ENCODE measurements at places on chromosomes 6 and 20.

DNA sequence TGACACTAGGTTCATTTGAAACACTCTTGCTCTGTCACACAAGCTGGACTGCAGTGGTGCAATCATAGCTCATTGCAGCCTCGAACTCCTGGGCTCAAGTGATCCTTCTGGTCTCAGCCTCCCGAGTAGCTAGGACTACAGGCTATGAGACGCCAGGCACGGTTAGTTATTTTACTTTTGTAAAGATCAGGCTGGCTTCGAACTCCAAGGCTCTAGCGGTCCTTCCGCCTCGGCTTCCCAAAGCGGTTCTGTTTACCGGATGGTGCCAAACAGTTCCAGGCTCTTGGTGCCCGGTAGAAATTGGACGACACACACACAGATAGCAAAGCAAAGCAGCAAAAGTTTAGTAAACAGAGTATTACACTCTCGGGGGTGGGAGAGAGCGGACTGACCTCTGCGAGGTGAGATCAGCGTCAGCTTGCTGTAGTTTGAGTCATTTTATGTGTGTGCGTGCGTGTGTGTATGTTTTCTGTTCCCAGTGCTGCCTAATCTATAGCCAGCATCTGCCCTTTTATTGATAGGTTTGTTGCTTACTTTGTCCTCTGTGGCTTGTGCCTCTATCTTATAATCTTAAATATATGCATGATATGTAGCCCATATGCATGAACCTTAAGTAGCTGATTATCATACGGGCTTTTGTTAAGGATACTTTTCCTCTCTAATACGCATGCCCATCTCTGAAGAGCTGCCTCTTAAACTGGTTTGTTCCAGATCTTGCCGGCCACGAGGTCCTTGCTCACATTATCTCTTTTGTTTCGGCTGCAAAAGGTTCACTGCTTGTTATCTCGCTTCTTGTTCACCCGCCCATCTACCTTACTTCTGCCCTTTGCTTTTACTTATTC lies 75.2 kb downstream of the OR2B2 start:
- no peaks in the 10 kb centered on the region for H3K36me3 ChIP-seq
- H3K27ac ChIP-seq = no peak overlapping the region
- H3K4me1 ChIP-seq = peaks cover 26% of the 10 kb centered on the region
- no peak overlapping the region for H3K4me3 ChIP-seq
- DNase-seq = peak; percentile 72

DNA sequence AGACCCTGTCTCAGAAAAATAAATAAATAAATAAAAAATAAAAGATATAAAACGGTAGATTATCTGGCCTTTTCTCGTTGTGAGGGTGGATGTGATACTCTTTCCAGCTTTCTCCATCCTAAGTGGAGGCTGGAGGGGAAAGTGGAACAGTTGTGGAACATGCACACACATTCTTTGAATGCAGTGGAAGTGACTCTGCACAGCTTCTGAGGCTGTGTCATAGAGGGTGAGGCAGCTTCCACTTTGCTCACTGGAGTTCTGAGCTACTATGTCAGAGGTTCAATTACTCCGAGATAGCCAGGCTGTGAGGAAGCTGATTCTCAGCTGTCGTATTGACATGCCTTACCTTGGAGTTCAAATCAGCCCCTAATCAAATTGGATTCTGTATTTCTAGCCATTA lies 82.2 kb downstream of the CHMP4B start:
- H3K27ac ChIP-seq = no peak overlapping the region
- H3K27me3 ChIP-seq = no peaks in the 10 kb centered on the region
- no peaks in the 10 kb centered on the region for H3K36me3 ChIP-seq
- no peaks in the 10 kb centered on the region for H3K4me1 ChIP-seq
- H3K4me3 ChIP-seq = no peak overlapping the region

DNA sequence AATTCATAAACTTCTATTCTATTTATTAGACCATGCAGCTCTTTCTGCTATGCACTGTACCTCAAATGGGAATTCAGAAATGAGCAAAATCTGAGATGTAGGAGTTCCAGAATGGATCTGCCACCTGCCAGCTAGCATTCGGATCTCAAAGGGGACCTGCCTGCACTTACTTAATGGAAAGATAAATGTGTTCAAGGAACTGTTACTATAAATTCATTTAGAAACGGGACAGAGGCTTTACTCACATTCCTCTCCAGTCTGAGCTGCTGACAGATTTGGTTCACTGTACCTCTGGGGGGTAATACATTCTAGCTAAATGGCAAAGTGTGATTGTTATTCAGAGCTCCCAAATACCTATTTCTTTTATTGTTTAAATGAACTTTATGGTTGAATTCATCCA lies 384.1 kb downstream of the GRIK2 start:
- no peaks in the 10 kb centered on the region for H3K27me3 ChIP-seq
- H3K36me3 ChIP-seq = no peaks in the 10 kb centered on the region
- no peak overlapping the region for H3K27ac ChIP-seq
- no peaks in the 10 kb centered on the region for H3K4me1 ChIP-seq

DNA sequence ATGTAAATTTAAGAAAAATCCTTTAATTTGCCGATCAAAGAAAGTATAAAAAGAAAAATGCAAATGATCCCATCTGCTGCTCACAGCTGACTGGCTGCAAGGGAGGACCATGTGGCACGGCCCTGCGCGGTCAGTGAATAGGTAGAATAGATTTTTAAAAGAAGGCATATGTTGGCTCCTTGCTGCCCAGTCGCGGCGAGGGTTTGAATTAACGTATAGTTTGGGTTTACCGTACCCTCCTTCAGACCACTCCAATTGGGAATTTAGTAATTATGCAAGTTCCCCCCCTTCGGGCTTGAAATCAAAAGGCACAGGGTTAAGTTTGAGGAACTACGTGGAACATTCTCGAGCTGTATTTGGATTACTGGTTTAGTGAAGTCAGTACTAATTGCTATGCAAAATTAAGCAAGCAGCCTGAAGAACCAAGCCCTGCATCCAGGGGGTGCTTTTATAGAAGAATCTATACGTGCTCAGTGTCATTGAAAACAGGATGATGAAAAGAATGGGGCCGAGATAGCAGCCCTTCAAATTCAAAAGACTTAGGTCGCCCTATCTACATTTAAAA lies 1.1 kb upstream of the BEND3 start:
- H3K27ac ChIP-seq = peak overlapping the region; percentile 46
- peaks cover 16% of the 10 kb centered on the region for H3K4me1 ChIP-seq
- peak overlapping the region; percentile 68 for H3K4me3 ChIP-seq
- H3K27me3 ChIP-seq = peaks cover 9% of the 10 kb centered on the region

GRCh38 chr20:49862607-49863200 lies 50.1 kb downstream of the SLC9A8 start:
- H3K4me3 ChIP-seq = no peak overlapping the region
- H3K4me1 ChIP-seq = peaks cover 2% of the 10 kb centered on the region
- no peak overlapping the region for H3K27ac ChIP-seq

DNA sequence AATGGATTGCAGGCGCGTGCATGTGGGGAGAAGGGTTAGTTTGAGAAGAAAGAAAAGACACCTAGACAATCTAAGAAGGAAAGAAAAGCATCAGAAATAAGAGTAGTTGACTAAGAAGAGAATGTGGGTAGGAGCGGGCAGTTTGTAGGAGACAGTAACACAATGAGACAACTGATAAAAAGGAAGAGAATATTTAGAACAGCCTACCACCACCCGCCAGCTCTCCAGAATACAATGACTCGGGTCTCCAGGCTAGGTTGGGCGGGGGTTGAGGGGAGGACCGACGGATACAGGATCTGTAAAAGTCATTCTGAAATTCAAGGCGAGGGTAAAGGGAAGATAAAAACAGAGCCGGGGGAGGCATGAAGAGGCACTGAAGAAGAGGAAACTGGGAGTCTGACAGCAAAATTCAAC lies 712 bp downstream of the ABHD16A start:
- H3K36me3 ChIP-seq = peaks cover 10% of the 10 kb centered on the region
- H3K4me1 ChIP-seq = peaks cover 26% of the 10 kb centered on the region
- H3K27ac ChIP-seq = peak overlapping the region; percentile 97
- DNase-seq = peak; percentile 72
- peak overlapping the region; percentile 99 for H3K4me3 ChIP-seq

- H3K4me3 ChIP-seq = no peak overlapping the region
- no peak overlapping the region for H3K27ac ChIP-seq
- no peaks in the 10 kb centered on the region for H3K27me3 ChIP-seq
- H3K4me1 ChIP-seq = no peaks in the 10 kb centered on the region
- no peaks in the 10 kb centered on the region for H3K36me3 ChIP-seq
- no peak for DNase-seq
Measured at GRCh38 chr6:44663860-44664634, 276.5 kb downstream of the CDC5L start.

DNA sequence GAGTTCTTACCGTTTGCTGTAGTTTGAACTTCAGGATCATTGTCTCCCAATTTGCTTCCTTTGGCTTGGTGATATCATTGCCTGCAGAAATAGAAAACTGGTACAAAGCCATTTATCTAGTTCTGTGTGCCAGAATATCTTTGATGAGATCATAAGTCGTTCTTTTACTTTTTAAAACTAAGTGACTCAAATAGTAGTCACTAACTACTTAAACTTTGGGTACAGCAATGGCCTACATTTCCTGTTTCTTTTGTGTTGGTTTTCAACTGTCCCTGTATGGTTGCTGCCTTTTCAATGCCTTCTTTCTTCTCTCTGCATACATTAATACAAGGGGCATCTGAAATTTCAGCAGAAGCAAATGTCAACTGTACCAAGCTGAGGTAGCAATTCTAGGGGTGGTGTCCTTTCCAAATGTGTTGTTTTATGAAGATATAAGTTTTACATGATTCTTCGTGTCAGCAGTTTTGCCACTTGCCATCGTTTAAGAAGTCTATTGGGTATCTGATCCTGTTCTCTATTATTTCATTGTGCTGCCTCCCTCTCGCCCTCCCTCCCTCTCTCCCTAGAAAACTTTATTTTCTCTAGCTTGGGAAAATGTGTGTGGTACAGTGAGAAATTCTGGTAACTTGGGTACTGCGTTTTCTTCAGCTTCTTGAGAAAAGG lies 238.5 kb downstream of the FARS2 start:
- H3K36me3 ChIP-seq = peaks cover 13% of the 10 kb centered on the region
- no peak overlapping the region for H3K4me3 ChIP-seq
- H3K27me3 ChIP-seq = no peaks in the 10 kb centered on the region
- no peak for DNase-seq

DNA sequence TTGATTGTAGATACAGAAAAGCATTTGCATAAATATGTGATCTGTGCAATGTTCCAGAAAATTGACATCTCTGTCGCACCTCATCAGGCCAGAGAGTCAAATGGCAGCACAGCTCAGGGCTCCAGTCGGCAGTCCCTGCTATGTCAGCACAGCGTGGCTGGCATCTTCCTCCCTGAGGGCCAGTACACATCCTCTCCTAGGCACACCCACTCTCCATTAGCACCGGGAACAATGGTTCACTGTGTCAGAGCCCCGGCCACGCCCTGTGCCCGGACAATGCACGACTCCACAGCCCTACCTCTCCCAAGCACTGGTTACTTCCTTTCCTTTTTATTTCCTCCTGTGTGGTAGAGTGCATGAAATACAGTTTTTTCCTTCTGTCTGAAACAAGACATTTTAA lies 114.9 kb downstream of the FOXC1 start:
- no peak for DNase-seq
- H3K4me1 ChIP-seq = no peaks in the 10 kb centered on the region
- H3K4me3 ChIP-seq = no peak overlapping the region
- H3K27me3 ChIP-seq = no peaks in the 10 kb centered on the region
- peaks cover 17% of the 10 kb centered on the region for H3K36me3 ChIP-seq

DNA sequence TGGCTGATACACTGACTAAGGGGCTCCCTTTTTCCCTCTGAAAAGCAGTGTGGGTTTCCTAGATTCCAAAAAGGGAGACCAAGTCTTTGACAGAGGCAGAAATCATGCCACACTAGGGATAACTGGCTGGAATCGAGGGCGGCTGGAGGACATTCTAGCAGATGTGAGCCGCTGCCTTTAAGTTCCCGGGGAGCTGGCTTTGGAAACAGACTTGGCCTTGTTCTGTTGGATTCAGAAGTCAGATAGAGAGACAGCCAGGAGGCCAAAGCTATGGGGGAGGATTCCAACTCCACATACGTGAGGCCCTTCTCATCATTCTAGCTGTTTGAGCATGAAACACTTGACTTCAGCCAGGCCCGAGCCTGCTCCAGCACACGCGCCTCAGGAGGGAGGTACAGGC lies 109.9 kb upstream of the FOXC1 start:
- H3K4me3 ChIP-seq = no peak overlapping the region
- no peaks in the 10 kb centered on the region for H3K36me3 ChIP-seq
- no peak for DNase-seq

GRCh38 chr6:112149719-112150263 lies 62.4 kb downstream of the FAM229B start:
- no peak overlapping the region for H3K4me3 ChIP-seq
- H3K36me3 ChIP-seq = no peaks in the 10 kb centered on the region
- H3K27ac ChIP-seq = no peak overlapping the region
- H3K27me3 ChIP-seq = no peaks in the 10 kb centered on the region

Data from activated naive CD4-positive, alpha-beta T cell treated with anti-CD3 and anti-CD28 coated beads for 36 hours (primary cell).